RCC 7860 (cell line): ENCODE measurements at places on chromosomes 11 and 22.
A peak's percentile ranks its signal among the peaks of the same experiment; 100 is the strongest.

DNA sequence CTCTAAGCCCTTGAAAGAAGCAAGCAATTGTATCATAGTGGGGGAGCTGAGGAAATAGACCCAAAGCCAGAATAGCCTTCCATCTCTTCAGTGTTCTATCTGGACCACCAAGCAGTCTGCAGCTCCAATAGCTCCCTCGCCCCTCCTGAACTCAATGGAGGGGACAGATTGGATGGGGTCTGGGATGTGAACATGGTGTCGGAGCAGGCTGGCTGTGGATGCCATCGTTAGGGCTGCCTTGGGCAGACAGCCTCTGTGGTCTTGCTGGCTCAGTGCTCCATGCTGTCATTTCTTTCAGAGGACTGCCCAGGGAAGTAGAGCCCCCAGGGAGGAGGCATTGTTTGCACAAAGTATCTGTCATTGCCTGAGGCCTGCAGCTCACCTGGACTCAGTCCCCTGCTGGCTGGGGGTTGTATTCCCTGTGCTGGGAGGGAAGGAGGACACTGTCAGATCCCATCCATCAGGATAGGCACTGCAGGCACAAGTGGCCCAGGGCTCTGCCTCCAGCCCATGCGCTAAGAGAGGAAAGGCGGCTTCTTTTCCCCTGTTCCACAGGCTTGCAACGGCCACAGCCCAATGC, 537.7 kb downstream of the BUD13 start:
- no peak for DNase-seq

- no peak for DNase-seq
Measured at GRCh38 chr11:13468750-13469149, 5.7 kb upstream of the BTBD10 start.

DNA sequence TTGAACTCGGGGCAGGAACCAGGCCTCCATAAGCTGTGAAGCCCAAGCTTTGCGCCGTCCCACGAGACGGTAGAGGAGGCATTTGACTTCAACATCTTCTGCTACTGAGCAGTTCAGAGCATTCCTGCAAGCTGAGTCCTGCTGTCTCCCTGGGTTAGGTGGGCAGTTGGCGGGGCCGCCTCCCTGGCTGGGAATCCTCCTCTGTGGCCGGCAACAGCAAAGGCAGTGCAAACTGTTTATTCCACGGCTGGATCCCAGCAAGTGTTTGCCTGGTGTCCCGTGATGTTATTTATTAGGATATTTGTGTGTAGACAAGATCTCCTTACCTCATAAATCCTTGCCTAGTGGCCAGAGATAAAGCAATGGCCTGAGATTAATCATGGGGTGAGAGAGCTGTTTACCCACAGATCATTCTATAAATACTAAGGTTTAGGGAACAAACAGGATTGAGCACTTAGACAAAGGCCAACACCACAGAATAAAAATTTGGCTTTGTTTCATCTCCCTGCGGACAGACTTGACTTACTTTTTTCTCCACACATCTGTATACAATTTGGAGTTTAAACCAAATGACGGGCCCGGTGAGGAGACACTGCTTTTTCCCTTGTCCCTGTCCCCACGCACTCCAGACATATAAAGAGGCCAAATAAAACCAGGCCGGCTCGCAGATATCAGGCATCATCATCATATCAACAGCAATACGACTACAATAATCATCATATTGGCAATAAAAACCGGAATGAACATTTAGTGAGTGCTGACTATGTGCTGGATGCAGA, 63.4 kb downstream of the NAT10 start:
- DNase-seq, result no peak

- no peak for DNase-seq
Measured at GRCh38 chr22:50670513-50670912, 2.1 kb upstream of the SHANK3 start.

GRCh38 chr11:130216221-130216550, 56.6 kb downstream of the ST14 start:
- no peak for DNase-seq

DNA sequence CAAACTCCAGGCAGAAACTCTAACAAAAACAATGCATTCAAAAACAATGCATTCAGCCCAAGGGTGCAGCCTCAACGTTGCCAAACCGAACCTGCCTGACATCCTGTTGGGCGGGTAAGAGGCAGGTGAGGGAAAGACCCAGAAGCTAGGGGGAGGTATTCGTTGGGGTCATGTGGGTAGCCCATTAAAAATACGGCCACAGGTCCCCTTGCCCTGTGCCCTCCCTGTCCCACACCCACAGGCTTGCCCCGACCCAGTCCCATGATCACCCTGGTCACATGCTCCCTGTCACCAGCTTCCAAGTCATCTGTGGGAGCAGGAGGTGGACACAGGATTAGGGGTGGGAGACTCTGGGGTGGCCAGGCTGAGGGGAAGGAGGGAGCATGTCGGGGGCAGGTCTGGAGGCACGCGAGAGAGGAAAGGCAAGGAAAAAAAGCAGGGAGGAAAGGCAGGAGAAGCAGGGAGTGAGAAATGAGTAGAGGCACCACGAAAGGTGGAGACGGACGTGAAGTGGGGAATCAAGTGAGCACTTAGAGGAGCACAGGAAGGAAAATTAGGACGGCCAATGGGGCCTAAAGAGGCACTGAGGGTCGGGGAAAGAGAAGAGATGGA, 683 bp downstream of the PLA2G6 start:
- no peak for DNase-seq

DNA sequence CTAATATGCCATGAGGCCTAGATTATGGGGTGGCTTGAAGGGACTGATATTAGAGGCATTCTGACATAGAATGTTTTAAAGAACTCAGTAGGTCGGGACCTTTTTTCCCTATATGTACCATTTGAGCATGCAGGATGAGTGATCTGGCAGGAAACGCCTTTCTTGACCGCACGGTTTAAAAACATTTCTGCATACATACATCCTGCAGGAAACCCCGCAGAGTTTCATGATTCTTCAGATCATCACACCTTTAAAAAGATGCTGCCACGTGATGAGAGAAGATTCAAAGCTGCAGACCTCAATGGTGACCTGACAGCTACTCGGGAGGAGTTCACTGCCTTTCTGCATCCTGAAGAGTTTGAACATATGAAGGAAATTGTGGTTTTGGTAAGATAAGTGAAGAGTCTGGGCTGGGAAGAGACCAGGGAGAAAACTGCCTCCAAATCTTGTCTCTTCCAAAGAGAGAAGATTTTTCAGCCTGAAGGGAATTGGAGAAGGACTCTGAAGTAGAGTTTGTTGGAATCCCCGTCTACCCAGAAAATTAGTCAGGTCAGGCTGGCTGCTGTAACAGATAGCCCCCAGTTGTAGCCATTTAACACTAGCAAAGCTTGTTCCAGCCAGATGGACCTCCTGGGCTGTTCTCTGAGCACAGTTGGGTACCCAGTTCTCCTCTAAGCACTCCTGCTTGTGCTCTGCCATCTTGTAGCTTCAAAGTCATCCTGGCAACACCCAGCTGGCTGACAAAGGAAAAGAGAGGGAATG, 7.4 kb downstream of the RCN1 start:
- no peak for DNase-seq

DNA sequence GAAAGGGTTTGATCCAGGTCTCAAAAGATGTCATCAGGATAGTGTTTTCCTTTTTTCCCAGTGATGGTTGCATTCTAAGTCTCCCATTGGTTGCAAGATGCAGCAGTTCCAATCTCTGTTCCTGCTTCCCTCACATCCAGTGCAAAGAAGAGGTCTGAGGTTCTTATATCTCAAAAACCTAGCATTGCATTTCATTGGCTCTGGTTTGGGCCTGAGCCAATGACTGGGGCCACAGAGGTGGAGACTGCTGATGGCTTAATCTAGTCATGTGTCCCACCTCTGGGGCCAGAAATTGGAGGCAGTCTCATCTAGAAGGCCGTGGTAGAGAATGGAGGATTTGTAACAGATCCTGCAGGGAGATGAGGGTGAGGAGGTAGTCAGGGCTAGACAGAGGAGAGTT, 13.2 kb upstream of the MICAL2 start:
- DNase-seq, result no peak

DNA sequence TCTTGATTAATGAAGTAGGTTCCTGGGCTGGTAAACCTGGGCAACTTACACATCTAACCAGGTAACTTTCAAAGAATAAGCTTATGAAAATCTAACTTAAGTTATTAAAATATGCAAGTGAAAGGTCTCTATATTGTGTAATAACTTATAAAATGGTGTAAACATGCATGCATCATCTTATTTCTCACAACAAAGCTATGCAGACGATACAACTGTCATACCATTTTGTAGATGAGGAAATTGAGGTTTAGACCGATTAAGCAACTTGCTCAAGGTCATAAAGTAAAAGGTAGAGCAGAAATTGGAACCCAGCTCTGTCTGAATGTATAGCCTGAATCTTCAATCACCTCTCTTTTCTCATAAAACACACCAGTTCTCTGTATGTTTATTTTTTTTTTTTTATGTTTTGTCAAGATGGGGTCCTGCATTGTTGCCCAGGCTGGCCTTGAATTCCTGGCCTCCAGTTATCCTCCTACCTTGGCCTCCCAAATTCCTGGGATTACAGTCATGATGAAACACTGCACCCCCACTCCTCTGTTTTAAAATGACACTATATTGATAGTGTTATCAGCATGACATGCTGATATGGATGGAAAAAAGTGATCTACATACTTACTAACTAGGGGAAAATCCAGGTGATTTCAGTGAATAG, 109.6 kb downstream of the SGSM3 start:
- DNase-seq, result no peak

GRCh38 chr11:6615882-6616585, 3.2 kb downstream of the TPP1 start:
- no peak for DNase-seq

GRCh38 chr22:44275631-44275995, 37.1 kb downstream of the SHISAL1 start:
- DNase-seq, result no peak

GRCh38 chr22:21726650-21727049, 8.9 kb downstream of the YPEL1 start:
- DNase-seq, result no peak

GRCh38 chr22:23179381-23180299, 669 bp upstream of the BCR start:
- peak; percentile 9 for DNase-seq

- DNase-seq, result no peak
Measured at GRCh38 chr11:43164831-43165230, 147.0 kb upstream of the API5 start.

GRCh38 chr22:26398741-26399153, 30.3 kb upstream of the ASPHD2 start:
- peak; percentile 43 for DNase-seq

DNA sequence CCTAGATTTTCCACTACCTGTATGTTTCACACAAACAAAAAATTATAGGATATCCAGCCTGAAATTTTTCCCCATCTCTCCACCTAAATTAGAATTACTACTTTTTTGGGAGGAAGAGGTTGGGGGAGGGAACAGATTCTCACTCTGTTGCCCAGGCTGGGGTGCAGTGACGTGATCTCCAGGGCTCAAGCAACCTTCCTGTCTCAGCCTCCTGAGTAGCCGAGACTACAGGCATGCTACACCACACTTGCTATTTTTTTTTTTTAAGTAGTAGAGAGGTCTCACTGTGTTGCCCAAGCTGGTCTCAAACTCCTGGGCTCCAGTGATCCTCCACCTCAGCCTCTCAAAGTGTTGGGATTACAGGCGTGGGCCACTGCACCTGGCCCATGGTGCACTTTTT, 9.5 kb downstream of the JAML start:
- no peak for DNase-seq

GRCh38 chr11:13119361-13119760, 110.2 kb downstream of the RASSF10 start:
- peak; percentile 38 for DNase-seq
